Aorta (tissue), 5 donors: ENCODE measurements at places on chromosomes 16 and 17. TPM values are rescaled to one million over a fixed set of nuclear protein-coding genes. Genes with fewer than 3 reads are reported as not detected.

DNA sequence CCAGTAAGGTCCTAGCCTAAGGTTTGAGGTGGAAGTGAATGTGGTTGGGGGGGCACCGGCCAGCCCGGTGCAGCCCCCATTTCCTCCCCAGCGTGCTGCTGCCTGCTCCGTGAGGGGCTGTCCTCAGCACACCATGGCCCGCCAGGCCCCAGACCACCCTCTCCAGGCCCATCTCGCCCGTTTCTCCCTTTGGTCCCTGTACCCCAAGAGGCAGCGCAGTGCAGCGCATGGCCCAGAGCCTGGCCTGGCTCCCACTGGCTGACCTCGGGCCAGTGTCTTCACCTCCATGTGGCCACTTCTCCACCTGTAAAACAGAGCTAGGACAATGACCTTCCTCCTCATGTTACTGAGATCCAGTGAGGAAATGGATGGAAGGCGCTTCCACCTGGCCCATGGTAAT, 170.0 kb upstream of the GSE1 start:
- H3K27ac ChIP-seq, result no peak overlapping the region
- no peak for DNase-seq
- no peaks in the 10 kb centered on the region for H3K27me3 ChIP-seq
- no peaks in the 10 kb centered on the region for H3K36me3 ChIP-seq
- no peaks in the 10 kb centered on the region for H3K4me1 ChIP-seq

DNA sequence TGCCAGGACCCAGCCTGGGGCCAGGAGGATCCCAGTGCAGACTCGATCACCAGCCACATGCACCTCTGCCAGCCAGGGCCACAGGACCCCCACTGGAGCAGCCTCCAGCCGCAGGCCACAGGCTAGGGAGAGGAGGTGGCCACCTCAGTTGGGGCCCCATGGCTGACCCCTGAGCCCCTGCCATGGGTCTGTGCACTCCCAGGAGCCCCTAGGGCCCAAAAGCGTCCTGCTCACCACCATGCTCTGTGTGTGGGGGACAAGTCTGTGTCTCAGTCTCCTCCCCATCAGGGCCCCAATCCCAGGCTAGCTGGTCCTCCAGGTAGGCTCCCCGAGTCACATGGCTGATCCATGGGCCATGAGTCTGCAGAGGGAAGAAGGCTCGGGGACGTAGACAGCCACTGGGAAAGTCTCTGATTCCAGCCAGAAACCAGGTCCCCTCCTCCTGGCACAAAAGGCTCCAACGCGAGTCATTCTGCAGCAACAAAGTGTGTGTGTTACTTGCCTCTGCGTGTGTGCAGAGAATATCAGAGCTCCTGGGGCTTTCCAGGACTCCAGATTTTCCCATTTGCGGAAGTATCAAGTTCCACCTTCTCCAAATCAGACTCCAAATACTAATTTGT, 6.1 kb upstream of the PRSS8 start:
- peak; percentile 69 for DNase-seq
- peak overlapping the region; percentile 77 for H3K27ac ChIP-seq
- H3K4me1 ChIP-seq, result peaks cover 3% of the 10 kb centered on the region
- no peaks in the 10 kb centered on the region for H3K27me3 ChIP-seq
- no peak overlapping the region for H3K4me3 ChIP-seq

SYCE1L gene
- total RNA-seq, result 5.4 TPM

SPAG9 gene
- total RNA-seq, result 137 TPM

GRCh38 chr16:88007321-88007731, 56.1 kb downstream of the BANP start:
- no peak overlapping the region for H3K4me3 ChIP-seq
- H3K36me3 ChIP-seq, result peaks cover 4% of the 10 kb centered on the region

- no peak overlapping the region for H3K27ac ChIP-seq
- DNase-seq, result no peak
- no peaks in the 10 kb centered on the region for H3K27me3 ChIP-seq
- H3K4me3 ChIP-seq, result no peak overlapping the region
- no peaks in the 10 kb centered on the region for H3K4me1 ChIP-seq
- H3K36me3 ChIP-seq, result no peaks in the 10 kb centered on the region
These were observed 9.9 kb upstream of the C1QL1 start for GRCh38 chr17:44977814-44978550.

- H3K36me3 ChIP-seq, result no peaks in the 10 kb centered on the region
- no peaks in the 10 kb centered on the region for H3K4me1 ChIP-seq
These were observed 11.7 kb upstream of the MYH3 start for GRCh38 chr17:10668775-10669174.

RNF157 gene
- total RNA-seq, result 2.0 TPM

- no peaks in the 10 kb centered on the region for H3K27me3 ChIP-seq
- no peak for DNase-seq
- H3K4me3 ChIP-seq, result no peak overlapping the region
- no peak overlapping the region for H3K27ac ChIP-seq
- no peaks in the 10 kb centered on the region for H3K36me3 ChIP-seq
These were observed 25.9 kb downstream of the PIPOX start for GRCh38 chr17:29068818-29069217.

DNA sequence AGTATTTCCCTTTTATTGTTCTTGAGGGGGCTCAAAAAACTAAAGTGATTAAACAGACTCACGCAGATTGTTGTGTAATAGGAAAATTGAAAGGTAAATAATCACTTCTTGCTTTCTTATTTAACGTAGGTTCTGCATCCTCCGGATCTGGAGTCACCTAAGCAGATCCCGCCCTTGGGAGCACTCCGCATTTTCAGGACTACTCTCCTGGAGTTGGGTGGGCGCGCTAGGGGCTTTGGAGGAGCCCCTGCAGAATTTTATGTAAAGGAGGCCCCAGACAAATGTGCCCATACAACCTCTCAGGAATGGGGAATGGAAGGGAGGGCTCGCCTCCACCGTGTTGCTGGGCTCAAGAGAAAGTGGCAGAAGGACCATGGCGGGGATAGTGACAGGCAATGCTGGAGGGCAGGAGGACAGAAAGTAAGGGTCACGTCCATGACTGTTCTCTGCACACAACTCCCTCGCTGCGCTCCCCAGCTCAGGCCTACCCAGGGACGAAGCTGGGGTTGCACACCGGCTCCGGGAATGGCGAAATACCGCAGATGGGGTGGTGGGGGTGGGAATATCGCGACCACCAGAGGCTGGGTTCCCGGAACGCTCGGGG, 8.3 kb downstream of the MT2A start:
- H3K36me3 ChIP-seq, result no peaks in the 10 kb centered on the region
- H3K27ac ChIP-seq, result no peak overlapping the region
- DNase-seq, result no peak
- no peak overlapping the region for H3K4me3 ChIP-seq

DNA sequence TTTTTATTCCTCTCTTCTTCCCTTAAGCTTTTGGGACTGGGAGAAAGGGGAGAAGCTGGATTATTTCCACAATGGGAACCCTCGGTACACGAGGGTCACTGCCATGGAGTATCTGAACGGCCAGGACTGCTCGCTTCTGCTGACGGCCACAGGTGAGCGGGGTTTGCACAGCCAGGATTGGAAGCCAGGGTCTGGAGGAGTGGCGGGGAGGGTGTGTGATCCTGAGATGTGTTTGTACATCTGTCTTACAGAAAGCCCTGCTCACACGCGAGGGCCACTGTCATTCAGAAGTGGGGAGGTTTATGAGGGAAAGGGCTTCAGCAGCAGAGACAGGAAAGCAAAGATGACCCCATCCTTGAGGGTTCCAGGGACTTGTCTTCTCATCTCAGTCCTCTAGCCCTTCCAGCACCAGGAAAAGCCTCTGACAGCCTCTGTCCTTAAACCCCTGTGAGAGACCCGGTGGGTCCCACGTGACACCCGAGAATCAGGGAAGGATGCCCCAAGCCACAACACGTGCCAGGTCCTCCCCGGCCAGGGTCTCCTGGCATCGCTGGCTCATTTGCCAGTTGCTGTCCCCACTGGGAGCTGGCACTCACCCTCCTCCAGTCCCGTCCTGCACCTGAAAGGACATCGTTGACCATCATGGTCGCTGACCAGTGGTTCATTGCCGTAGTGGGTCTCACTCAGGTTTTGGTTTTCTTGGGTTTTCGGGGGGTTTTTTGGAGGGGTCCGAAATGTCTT, 44.3 kb upstream of the CHMP6 start:
- no peaks in the 10 kb centered on the region for H3K4me1 ChIP-seq
- H3K27me3 ChIP-seq, result no peaks in the 10 kb centered on the region
- no peak overlapping the region for H3K4me3 ChIP-seq
- H3K27ac ChIP-seq, result no peak overlapping the region
- peak; percentile 37 for DNase-seq

DNA sequence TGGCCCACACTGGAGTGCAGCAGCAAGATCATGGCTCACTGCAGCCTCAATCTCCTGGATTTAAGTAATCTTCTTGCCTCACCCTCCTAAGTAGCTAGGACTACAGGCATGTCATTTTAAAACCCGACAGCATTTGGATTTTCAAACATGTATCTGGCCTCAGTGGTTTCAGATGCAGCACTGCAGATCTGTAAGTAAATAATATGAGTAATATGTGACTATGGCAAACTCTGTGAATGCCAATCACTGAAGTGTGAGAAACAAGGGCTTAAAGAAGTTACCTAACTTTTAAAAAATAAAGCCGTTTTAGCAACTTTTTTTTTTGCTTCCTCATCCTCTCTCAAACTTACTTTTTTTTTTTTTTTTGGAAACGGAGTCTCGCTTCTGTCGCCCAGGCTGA, 11.9 kb downstream of the CEP20 start:
- no peak for DNase-seq
- H3K4me3 ChIP-seq, result no peak overlapping the region
- H3K27me3 ChIP-seq, result no peaks in the 10 kb centered on the region
- no peaks in the 10 kb centered on the region for H3K36me3 ChIP-seq
- no peaks in the 10 kb centered on the region for H3K4me1 ChIP-seq

MAPT gene
- total RNA-seq, result 1.3 TPM

DNA sequence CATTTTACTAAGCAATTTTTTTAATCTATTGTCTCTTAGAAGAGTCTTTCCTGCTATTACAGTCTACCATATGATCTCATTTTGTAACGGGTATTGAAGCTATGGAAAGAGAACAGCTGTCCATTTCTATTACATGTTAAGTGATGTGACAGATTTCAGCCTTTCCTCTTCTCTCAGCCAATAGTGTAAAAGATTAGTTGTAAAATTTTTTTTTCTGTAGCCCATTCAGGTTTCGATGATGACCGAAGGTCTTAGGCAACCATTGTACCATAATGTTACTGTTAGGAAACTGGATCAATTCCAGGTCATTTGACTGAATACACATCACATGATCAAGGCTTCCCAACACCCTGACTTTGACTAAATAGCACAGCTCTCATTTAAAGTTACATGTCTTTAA, 147.6 kb upstream of the HLF start:
- no peaks in the 10 kb centered on the region for H3K4me1 ChIP-seq
- H3K36me3 ChIP-seq, result no peaks in the 10 kb centered on the region
- DNase-seq, result no peak
- H3K27me3 ChIP-seq, result no peaks in the 10 kb centered on the region

DNA sequence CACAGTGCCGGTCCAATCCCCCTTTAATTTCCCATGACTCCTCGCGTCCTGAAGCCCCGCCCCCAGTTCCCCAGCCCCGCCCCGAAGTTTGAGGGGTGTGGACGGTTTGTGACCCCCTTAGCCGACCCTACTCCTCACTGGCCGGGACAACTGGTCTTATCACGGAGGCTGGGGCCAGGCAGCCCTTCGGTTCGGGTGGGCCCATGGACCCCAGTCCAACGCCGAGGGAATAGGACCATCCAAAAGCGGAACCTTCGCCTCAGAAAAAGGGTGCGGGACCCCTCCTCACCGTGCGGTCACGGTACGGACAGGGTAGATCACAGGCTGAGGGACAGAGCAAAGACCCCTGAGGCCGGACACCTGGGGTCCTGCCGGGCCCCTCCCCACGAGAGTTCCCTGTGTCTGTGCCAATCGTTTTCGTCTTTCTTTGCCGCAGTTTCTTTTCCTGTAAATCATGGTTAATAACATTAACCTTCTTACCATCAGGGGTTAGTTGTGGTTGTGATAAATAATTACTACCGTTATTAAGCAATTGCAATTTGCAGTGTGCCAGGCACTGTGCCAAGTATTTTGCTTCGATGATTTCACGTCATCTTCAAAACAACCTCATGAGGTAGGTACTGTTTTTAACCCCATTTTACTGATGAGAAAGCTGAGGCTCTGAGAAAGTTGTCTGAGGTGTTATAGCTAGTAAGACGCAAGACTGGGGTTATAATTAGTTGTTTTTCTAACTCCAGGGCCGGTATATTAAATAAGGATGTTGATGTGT, 543 bp downstream of the TMUB2 start:
- H3K4me3 ChIP-seq, result peak overlapping the region; percentile 59
- no peaks in the 10 kb centered on the region for H3K27me3 ChIP-seq
- H3K36me3 ChIP-seq, result no peaks in the 10 kb centered on the region
- no peaks in the 10 kb centered on the region for H3K4me1 ChIP-seq

DNA sequence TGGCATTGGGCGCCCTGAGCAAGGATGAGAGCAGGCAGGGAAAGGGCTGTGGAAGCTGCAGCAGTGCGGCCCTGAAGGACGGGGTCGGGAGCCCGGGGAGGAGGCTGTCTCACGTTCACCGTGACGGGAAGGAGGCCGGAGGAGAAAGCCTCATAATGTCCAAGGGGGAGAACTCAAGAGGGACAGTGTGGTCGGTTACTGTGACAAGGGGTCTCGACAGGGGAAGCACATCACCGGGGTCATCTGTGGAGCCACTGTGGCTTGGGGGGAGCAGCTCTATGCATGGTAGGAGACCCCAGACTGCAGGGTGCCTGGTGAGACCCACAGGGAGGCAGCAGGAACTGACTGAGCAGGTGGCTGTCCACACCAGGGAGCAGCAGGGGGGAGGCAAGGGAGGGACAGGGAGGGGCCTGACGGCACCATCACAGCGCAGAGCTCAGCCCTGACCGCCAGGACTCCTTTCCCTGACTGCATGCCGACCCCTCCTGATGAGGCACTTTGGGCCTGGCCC, 154.6 kb upstream of the CHMP6 start:
- no peak overlapping the region for H3K4me3 ChIP-seq
- no peaks in the 10 kb centered on the region for H3K36me3 ChIP-seq
- peak; percentile 65 for DNase-seq
- H3K27ac ChIP-seq, result no peak overlapping the region

- H3K27me3 ChIP-seq, result no peaks in the 10 kb centered on the region
- H3K4me1 ChIP-seq, result peaks cover 5% of the 10 kb centered on the region
- peak; percentile 84 for DNase-seq
- no peaks in the 10 kb centered on the region for H3K36me3 ChIP-seq
- peak overlapping the region; percentile 67 for H3K27ac ChIP-seq
These were observed 85.1 kb upstream of the TBX2 start for GRCh38 chr17:61314368-61315078.

DNA sequence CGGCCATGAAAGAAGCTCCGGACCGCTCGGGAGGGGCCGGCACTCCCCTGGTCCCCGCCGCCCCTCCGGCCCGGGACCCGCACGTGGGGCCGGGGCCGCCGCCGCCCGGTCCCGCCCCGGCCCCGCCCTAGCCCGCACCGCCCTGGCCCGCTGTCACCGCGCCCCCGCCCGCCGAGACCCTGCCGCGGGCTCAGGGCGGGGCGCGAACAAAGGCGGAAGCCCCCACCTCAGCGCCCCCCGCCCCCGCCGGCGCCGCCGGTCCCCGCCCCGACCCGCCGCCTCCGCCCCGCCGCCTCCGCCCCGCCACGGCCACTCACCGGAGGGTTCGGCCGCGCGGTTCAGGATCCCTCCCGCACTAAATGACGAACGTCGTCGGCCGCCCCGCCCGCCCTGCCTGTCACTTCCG, at the start of gene ARHGDIA:
TSS of gene ARHGDIA (minus strand) at position 357 of the 406 bp plus-strand sequence. CDS start 1,407 bp downstream, outside the sequence.
- peak within 1 kb of the TSS; percentile 96 for H3K27ac ChIP-seq
- H3K27me3 ChIP-seq, result no peaks in the 10 kb centered on the region
- peak within 1 kb of the TSS; percentile 91 for H3K4me3 ChIP-seq
- H3K4me1 ChIP-seq, result no peaks in the 10 kb centered on the region
- DNase-seq, result no peak
